ENCODE measurements at places on chromosomes 4 and X.

GRCh38 chrX:79146640-79147390, 2.3 kb downstream of the GPR174 start:
- no peak for DNase-seq

GRCh38 chr4:183402771-183403170, 41.7 kb upstream of the CDKN2AIP start:
- no peak for DNase-seq

- DNase-seq, result no peak
These were observed 150.9 kb downstream of the BCOR start for GRCh38 chrX:39946822-39947221.

GRCh38 chr4:14359991-14360390, 642.3 kb upstream of the CPEB2 start:
- no peak for DNase-seq

GRCh38 chrX:153874366-153875125, 11.4 kb downstream of the L1CAM start:
- no peak for DNase-seq

GRCh38 chr4:156252358-156252921, 298.8 kb upstream of the CTSO start:
- DNase-seq, result no peak

DNA sequence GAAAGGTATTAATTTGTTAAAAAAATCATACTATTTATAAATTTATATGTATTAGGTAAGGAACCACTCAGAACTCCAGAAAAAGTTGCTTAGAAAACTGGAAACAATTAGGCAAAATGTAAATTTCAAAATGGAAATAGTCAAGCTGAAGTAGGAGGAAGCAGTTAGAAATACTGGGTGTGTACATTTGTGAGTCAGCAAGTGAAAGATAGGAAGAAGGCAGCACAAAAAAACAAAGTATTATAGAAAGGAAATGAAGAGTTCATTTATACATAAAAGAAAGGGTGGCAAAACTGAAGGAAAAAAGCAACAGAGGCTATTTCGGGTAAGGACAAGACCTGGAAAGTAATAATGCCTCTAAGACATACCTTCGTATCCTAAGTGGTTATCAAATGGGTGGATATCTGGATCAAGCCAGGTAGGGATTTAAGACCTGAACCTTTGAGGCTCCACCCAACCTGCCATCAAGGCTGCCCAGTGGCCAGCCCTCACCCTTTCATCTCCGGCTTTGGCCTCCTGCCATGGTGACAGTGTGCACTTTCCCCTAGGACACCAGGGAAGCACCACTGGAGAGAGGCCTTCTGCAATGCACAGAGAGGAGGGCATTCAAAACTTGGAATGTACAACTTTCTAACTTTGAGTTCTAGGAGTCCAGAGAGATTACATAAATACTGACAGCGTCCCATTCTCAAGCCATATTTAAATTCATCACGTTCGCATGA, at the start of gene LRRC66:
Gene LRRC66, minus strand, starts transcription at position 428 of the 722 bp plus-strand sequence. CDS start 2,750 bp downstream, outside the sequence.
- DNase-seq, result no peak

- no peak for DNase-seq
These were observed 87.3 kb upstream of the ZNF81 start for GRCh38 chrX:47749185-47749967.

DNA sequence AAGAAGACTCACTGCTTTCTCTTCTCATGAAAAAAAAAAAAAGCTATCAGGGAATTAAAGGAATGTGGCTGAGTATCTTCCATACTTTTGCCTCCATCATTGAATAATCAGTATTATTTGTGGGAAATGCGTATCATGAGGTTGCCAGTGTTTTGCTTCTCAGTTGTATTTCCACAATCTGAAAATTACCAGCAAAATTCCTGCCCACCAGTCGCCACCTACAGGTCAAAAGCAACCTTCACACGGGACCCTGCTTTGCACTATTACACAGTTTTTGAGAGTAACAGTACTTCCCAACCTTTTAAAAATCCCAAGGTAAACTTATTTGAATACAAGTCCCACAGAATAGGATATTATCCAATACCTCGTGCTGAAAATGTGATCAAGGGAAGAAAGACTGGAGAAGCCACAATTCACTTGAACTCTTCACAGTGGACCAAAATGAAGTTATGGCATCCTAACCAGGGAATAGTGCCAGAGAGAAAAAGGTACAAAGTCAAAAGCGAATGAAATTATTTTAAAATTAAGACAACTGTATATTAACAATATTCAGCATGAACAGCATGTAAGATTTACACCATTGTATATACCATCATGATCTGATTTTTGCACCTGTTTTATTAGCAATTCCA, 30.4 kb downstream of the PGRMC1 start:
- no peak for DNase-seq

- DNase-seq, result no peak
These were observed 235.9 kb downstream of the CPXCR1 start for GRCh38 chrX:88982933-88983332.

DNA sequence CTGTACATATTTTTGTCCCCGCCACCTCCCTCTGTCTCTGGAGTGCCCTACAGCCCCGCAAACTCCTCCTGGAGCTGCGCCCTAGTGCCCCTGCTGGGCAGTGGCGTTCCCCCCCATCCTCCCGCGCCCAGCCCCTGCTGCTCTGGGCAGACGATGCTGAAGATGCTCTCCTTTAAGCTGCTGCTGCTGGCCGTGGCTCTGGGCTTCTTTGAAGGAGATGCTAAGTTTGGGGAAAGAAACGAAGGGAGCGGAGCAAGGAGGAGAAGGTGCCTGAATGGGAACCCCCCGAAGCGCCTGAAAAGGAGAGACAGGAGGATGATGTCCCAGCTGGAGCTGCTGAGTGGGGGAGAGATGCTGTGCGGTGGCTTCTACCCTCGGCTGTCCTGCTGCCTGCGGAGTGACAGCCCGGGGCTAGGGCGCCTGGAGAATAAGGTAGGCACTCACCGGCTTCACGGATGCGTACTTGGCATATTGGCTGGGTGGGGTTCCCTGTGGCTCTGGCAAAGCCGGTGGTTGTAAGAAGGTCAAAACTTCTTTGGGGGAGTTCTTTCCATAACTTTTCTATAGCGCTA, 653 bp downstream of the HHIP start:
- DNase-seq, result no peak

- DNase-seq, result no peak
These were observed 440.9 kb downstream of the INPP4B start for GRCh38 chr4:142405021-142405694.

DNA sequence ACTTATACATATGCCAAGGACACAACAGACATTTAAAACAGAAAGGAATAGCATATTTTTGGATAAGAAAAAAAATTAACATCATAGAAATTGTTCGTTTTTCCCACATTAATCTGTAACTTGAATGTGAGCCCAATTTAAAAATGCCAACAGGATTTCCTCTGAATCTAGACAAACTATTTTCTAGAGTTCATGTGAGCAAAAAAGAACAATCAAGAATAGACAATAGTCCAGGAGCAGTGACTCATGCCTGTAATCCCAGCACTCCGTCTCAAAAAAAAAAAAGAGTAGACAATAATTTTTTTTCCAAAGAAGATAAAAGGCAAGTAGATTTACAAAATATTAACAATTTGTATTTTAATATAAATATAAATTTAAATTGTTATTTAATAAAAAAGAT, 73.7 kb upstream of the DUSP21 start:
- no peak for DNase-seq

GRCh38 chr4:10656988-10657387, 27.6 kb downstream of the CLNK start:
- no peak for DNase-seq

- DNase-seq, result no peak
These were observed 2.1 kb upstream of the DHRSX start for GRCh38 chrX:2502668-2503519.

DNA sequence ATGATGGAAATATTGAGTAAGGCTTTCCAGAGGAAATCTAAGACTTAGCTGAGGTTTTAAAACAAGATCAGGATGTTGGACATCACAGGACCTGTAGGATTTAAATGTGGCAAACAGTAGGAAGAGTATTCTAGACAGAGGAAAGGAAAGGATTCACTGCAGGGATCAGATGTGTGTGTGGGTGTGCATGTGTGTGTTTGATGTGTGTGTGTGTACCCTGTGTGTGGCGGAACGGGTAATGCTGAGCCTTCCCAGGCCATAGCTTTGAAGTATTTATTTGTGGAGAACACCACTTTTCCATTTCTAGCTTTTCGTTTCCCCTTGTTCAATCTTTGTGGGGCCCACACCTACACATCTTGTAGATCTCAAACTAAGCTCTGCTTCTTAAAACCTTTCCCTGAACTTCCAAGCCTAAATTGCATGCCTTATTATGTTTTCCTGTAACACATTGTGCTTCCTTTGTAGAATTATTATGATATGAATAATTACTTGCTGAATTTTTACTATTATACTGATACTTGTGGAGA, 6.9 kb downstream of the GUCY1A1 start:
- no peak for DNase-seq

- no peak for DNase-seq
These were observed 169.4 kb downstream of the MAD2L1 start for GRCh38 chr4:119897260-119897659.

GRCh38 chr4:104413487-104413886, 81.2 kb downstream of the CXXC4 start:
- DNase-seq, result no peak

- no peak for DNase-seq
These were observed 192.0 kb downstream of the PCDH7 start for GRCh38 chr4:30912098-30912714.

DNA sequence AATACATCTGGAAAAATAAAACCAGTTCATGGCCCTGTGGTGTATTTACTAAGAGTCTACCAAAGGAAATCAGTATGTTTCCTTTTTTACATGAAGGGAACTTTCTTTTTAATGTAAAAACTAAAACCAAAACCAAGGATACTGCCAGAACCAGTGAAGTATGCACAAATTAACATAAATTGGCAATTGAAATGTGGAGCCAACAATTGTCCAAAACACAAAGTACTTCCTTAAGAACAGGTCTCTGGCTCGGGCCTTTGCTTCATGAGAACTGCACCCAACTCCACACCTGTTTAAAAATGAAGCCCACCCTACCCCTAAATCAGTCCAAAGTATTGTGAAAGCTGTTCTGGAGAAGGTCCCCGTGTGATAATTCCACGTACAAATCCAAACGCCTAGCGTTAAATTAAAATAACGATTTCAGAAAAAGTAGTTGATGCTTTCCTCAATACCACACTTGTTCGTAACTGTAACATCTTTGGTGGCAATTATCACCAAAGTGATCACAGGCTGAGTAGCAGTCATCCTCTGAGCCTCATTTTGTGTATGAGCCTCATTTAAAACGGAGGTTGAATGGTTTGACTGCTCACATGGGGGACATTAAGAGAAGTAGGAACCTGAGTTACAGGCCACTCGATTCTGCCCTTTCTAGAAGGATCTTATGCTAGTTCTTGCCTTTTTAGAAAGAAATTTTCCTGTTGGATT, 93.0 kb downstream of the GEMIN8 start:
- DNase-seq, result no peak

GRCh38 chrX:70088751-70089150, 26.5 kb downstream of the OTUD6A start:
- DNase-seq, result no peak

- no peak for DNase-seq
These were observed 93.6 kb downstream of the IRF2 start for GRCh38 chr4:184380707-184381106.

- no peak for DNase-seq
These were observed 48.1 kb downstream of the PCDH7 start for GRCh38 chr4:30768277-30768676.

- no peak for DNase-seq
These were observed 38.2 kb downstream of the HTRA3 start for GRCh38 chr4:8307714-8308113.
